ENCODE measurements at places on chromosomes 5 and 9.

GRCh38 chr9:130741831-130742449 is 48.4 kb downstream of the EXOSC2 start:
- no peak for DNase-seq

DNA sequence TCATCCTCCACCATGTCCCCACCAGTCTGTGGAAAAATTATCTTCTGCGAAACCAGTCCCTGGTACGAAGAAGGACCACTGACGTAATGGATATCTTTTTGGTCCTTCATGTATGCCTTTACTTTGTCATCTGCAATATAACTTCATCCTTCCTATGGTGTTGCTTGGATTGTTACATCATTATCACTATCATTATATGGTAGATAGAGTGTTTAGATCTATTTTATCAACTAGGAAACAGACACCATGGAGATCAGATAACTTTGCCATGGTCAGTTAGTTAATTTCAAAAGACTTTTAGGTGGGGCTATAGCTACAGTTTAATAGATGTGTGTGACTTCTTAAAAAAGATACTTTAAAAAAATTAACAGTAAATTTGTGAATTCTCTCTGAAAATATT is 23.8 kb upstream of the CAMLG start:
- no peak for DNase-seq

DNA sequence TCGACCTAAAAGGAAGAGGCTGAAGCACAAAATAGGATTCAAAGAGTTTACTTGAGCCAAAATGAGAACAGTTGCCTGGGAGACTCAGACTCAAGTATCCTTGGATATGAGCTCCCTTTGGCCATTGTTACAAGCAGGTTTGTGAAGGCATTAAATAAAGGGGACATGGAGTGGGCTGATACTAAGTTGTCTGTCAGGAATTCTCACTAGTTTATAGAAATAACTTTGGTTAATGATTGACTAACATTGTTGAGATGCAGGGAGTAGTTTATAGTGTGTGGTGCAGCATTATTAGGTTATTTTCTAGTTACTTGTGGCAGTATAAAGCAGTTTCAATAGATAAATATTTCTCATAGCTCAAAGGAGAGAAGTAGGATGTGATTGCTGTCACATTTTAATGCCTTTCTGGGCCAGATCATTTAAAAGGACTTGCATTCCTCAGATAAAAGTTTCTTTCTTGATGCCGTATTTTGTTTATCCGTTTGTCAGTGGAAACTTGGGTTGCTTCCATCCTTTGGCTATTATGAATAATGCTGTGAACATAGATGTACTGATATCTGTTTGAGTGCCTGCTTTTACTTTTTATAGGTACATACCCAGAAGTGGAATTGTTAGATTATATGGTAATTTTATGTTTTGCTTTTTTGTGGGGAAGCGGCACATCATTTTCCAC is 9.1 kb downstream of the AP3S1 start:
- no peak for DNase-seq

DNA sequence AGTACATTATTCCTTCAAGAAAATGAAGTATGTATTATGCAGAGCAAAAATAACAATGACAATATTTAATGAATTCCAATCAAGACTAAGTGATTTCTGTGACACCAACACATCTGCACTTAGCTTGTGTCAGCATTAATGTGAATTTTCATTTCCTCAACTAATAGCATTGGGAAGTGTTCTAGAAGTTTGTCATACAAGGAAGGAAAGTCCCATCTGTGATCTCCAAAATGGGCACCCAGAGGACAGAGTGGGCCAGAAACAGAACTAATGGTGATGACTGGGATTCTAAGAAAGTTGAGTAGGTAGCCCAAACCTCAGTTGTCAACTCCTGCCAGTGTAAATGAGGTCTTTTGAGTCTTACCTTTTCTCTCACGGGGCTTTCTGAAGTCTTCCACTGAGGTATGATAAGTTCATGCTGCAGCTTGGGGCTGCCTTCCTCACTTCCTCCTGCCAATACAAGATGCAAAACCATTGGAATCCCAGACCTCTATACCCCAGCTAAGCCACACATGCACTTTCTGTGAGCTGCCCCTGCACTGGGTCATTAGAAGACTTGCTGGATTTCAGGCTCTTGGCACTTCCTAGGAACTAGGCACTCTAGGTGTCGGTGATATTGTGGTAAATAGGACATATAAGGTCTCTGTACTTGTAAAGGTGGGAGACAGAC is 4.9 kb downstream of the ADAM19 start:
- DNase-seq, result no peak

DNA sequence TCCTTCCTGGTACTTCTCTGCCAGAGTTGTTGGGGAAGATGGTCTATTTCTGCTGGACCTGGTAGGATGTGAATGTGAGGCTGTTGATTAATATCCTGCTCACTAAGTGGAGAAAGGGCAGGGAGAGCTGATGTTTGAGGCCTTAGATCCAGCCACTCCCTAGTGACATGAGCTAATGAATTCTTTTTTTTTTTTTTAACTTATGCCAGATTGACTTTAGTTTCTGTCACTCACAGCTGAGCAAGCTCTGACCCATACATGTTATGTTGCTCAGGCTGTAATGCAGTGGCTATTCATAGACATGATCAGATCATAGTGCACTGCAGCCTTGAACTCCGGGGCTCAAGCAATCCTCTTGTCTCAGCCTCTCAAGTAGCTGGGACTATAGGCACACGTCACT is 75.1 kb upstream of the SPRY4 start:
- DNase-seq, result no peak
